Stimulated activated CD8-positive, alpha-beta memory T cell treated with anti-CD3 and anti-CD28 coated beads, Interleukin-4, amount 100 ng/mL, for 24 hours (primary cell): ENCODE measurements at places on chromosomes 6 and 20.

DNA sequence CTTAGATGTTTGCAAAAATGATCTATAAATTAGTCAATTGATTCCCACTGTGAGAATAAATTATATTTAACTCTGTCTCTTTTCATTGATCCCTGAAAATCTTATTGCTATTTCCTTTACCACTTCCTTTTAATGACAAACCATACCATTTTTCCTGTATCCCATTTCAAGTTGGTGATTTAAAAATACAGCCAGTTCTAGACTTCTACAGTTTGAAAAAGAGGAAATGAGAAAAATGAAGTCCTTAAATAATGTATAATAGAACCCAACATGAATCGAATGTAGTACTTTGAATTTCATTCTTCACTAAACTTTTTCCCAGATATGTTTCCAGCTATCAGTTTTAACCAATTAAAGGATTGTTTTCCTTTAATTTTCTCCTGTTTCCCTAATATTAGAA, 29.5 kb upstream of the SDHAF4 start:
- no peak for DNase-seq

- DNase-seq, result no peak
Observed at GRCh38 chr6:87925373-87926060, 122.1 kb upstream of the SPACA1 start.

- DNase-seq, result no peak
Observed at GRCh38 chr6:158039178-158039557, 57.5 kb downstream of the SYNJ2 start.

DNA sequence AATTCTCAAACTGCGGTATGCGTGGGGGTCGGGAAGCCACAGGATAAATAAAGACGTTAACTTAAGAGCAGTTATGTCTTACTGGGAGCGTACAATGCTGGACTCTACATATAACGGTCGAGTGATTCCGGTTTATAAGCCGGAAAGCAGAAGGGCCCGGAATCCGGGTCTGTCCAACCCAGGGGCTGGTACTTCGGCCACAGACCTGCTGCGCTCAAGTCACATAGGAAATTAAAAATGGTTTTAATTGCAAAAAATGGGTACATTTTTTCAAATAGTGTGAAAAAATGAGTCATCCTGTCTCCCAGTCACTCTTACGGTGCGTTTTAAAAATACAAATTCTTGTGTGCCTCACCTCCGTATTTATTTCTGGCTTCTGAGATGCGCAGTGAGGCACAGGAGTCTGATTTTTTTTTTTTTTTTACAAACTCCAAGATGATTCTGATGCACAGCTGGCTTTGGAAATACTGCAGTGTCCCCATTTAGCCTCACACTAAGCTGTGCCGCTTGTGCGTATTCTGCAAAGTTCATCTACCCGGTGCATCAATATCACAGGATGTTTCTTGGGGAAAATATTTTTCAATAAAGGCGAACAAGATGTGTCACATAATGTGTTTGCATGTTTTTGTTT, 1.0 kb downstream of the PCIF1 start:
- no peak for DNase-seq

DNA sequence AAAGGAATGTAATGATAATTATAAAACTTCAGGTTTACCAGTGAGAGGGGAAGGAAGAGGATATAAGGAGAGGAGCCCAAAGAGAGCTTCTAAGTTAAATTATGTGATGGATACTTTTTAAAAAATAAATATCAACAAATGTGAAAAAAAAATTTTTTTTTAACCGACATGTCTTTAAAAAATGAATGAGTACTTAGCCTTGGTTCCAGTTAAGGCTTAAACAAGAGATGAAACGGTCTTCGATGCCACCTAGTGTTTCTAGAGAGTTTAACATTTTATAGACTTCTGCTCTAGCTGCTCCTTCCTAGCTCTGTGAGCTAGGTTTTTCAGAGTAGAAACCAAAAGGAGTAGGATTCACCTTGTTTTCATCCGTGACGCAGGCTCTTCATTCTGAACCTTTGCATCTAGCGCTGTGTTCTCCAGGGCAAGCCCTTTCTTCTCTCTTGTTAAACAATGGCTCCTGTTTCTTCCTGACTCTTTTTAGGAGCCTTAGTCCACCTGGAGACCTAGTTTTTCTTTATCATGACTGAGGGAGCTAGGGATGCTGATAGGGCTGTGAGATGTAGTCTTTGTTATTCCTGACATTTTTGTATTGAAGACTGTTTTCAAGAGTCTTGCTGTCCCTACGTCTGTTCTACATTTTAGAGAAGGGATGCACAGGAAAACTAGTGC, 42.4 kb upstream of the GNRH2 start:
- no peak for DNase-seq
